ENCODE measurements at places on chromosomes 3 and 15.

DNA sequence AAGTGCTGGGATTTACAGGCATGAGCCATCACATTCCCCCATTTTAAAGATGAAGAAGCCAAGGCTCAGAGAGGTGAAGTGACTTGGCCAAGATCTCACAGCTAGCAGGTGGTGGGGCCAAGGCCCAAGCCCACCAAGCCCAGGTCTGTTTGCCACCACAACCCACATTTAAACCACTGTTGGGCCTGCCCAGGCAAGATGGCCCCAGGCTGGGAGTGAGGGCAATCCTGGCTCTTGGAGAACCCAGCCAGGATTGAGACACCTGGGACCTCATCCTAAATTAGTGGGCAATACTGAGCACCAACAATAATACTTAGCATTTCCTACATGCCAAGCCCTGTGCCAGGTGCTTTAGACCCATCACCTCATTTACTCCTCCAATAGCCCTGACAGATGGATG, 6.9 kb downstream of the IGDCC3 start:
- DNase-seq: no peak

- no peak for DNase-seq
Measured at GRCh38 chr3:156867174-156867573, 41.0 kb downstream of the LEKR1 start.

DNA sequence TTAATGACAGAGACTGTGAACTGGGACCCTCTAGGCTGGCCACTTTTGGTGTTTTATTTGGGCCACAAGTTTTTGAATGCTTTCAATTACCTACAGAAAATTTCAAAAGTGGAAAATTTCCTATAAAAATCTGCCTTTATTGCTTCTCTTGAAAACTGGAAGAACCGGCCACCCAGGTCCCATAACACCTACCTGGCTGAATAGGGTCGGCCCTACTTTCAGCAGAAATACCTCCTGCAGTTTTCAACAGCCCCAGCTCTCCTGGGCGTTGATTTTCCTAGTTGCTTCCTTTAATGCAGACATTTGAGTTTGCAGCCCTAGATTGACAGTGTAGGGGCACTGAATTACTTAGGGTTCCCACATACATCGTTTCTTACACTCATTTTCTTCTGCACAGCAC, 719 bp upstream of the SRPRB start:
- peak; percentile 45 for DNase-seq

GRCh38 chr3:61778095-61778494, 216.7 kb downstream of the PTPRG start:
- no peak for DNase-seq

DNA sequence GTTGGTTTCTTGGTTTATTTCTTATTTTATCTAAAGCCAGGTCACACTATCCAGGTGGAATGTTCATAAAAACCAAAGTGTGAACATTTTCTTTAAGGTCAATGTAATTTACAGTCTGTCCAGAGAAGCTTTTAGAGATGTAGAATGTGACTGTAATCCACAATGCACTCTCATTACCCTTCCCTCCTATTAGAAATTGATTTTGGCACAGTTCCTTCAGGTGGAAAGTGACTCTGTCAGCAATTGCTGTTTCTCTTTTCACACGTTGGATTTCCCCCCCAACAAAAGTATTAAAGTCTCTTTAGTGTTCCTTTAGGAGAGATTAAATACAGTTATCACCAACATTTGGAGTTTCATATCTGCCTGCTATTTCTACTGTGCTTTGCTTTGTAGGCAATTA, 31.6 kb upstream of the COPB2 start:
- DNase-seq: no peak

- peak; percentile 16 for DNase-seq
Measured at GRCh38 chr15:84934942-84935729, 46.5 kb upstream of the PDE8A start.

DNA sequence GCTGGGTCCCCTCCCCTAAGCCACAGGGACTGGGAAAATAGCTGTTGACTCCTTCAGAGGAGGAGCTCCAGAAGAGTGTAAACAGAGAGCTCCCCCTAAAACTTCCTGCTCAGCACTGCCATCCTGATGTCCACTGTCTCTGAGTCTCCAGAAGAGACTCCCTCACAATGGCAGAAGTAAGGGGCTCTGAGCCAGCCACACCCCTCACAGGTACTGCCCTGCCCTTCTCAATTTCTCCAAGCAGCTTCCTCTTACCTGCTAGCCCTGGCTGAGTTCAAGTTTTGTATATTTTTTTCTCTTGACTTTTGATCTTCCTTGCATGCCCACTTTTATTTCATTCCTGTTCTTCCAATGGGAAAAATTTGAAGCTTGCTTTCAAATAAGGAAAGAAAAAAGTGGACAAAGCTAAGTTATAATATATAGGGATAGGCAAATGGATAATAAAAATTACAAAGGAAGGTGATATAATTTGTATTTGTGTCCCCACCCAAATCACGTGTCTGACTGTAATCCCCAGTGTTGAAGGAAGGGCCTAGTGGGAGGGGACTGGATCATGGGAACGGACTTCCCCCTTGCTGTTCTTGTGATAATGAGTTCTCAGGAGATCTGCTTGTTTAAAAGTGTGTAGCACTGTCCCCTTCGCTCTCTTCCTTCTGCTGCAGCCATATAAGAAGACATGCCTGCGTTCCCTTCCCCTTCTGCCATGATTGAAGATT, 442.2 kb upstream of the WNT5A start:
- no peak for DNase-seq

- DNase-seq: no peak
Measured at GRCh38 chr3:140706360-140706759, 28.5 kb downstream of the TRIM42 start.

DNA sequence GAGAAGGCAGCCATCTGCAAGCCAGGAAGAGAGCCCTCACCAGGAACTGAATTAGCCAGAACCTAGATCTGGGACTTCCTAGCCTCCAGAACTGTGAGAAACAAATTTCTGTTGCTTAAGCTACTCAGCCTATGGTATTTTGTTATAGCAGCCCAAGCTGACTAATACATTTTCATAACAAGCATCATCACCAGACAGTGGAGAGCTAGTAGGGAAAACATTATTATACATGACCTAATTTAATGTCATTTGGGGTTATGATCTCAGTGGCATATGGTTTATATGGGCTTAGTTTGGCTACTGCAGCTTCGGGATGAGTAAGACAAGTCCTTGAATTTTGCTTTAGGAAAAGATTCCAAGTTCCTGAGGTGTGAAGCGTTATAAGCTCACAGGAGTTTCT, 35.6 kb downstream of the LNP1 start:
- DNase-seq: no peak

DNA sequence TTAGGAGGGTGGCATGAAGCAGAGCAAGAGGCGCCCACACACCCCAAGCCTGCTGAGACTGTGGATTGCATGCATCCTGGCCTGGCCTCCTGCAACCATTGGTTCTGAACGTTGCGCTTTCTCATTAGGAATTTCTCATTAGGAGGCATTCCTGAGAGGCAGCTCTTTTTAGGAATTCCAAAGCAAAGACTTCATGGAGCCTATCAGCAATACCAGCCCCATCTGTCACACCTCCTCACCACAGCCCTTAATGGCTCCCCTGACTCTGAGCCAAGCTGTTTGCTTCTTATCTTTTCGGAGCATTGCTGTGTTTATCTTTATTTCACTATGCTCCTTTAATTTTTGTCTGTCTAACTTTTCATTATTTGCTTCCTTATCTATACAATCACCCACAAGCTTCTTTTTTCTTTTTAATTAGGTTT, 226.9 kb downstream of the CACNA2D3 start:
- DNase-seq: no peak

GRCh38 chr3:80023010-80023409, 255.2 kb upstream of the ROBO1 start:
- DNase-seq: no peak

DNA sequence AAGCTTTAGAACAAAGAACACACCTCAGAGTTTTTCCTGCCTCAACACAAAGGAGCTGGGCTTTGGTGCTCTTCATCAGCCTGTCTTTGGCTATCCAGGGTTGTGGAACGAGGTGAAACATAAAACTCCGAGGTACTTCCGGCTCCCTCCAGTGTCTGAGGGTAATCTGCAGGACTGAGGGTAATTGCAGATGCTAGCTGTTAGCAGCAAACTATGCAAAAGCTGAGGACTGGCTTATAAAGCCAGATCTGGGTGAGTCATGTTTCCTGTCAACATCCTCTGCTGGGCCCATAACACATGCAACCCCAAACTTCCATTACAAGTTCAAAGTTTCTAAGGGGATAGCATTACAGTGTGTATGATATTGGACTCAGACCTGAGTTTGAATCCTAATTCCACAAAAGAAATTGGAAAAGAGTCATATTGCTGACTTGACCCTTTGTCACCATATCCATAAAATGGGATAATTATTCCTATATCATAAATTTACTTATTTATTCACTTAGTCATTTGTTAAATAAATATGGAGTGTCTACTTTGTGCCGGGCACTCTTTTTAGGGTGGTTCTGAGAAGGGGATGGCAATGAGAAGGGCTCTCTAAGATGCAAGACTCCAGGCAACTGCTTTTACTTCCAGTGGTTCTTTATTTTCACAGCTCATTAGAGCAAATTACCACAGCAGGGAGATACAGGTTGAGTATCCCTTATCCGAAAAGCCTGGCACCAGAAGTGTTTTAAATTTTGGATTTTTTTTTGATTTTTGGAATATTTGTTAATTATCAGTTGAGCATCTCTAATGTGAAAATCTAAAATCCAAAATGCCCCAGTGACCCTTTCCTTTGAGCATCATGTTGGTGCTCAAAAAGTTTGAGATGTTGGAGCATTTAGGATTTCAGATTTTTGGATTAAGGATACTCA, 9.5 kb upstream of the TRIM69 start:
- DNase-seq: peak; percentile 92

DNA sequence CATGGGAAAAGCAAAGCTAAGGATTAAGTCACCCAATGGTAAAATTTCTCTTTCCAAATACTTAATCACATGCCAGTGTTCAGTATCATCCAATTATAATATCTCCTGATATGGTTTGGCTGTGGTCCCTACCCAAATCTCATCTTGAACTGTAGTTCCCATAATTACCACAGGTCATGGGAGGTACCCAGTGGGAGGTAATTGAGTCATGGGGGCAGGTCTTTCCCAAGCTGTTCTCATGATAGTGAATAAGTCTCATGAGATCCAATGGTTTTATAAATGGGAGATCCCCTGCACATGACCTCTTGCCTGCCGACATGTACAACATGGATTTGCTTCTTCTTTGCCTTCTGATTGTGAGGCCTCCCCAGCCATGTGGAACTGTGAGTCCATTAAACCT, 26.1 kb upstream of the NMB start:
- DNase-seq: no peak

DNA sequence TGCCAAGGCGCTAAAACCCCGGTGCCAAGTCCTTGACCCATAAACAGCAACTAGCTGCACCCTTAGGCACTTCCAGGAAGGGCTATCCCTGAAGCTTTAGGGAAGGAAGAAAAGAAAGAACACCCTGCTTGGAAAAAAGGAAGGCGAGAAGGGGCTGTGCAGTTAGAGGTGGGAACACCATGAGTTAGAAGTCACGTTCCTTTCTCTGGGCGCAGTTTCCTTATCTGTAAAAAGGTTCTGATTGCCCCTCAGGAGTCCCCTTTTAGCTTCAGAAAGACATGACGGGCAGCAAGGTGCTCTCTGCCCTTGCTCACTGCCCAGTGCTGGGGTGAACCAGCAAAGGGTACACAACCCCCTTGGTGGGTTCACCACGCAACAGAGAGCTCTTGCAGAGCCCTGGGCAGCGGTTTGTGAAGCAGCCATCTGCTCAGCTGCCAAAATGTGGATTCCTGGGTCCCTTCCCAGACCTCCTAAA, 798 bp downstream of the GCHFR start:
- no peak for DNase-seq

DNA sequence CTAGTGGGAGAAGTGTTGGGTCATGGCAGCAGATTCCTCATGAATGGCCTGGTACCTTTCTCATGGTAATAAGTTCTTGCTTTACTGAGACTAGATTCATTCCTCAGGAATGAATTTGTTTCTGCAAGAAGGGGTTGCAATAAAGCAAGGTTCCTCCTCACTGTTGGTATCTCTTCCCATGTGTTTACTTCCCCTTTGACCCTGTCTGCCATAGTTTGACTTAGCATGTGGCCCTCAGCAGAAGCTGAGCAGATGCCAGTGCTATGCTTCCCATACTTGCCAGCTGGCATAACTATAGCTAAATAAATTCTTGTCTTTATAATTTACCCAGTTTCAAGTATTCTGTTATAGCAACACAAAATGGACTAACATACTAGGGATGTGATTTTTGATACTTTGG, 163.6 kb upstream of the COL8A1 start:
- no peak for DNase-seq

GRCh38 chr3:106380232-106380631, 511.4 kb upstream of the CBLB start:
- DNase-seq: no peak

DNA sequence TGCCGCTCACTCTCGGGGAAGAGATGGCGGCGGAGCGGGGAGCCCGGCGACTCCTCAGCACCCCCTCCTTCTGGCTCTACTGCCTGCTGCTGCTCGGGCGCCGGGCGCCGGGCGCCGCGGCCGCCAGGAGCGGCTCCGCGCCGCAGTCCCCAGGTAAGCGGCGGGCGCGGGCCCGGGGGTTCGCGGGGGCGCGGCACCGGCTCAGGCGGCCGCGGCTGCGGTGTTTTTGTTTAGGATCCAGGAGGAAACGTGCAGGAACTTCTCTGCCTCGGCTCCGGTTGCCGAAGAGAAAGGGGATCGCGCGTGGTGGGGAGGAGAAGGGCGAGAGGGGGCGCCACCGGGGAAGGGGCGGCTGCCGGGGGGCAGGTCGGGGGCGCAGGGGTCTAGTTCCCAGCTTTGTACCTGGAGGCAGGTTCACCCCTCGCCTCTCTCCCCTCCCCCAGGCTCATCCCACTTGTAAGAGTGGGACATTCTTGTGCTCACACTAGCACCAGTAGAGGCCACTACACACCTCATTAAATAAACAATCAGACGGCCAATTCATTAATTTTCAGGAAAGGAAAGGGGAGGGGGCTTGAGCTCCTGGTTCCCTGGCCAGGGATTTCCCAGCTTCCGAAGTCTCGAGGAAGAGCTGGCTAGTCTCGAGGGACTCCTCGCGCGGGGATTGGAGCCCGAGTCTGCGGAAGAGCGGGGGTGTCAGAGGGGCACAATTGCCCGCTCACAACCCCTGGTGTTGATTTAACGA, 562 bp downstream of the NEO1 start:
- peak; percentile 66 for DNase-seq

GRCh38 chr3:161083131-161083530, 22.0 kb downstream of the B3GALNT1 start:
- no peak for DNase-seq

DNA sequence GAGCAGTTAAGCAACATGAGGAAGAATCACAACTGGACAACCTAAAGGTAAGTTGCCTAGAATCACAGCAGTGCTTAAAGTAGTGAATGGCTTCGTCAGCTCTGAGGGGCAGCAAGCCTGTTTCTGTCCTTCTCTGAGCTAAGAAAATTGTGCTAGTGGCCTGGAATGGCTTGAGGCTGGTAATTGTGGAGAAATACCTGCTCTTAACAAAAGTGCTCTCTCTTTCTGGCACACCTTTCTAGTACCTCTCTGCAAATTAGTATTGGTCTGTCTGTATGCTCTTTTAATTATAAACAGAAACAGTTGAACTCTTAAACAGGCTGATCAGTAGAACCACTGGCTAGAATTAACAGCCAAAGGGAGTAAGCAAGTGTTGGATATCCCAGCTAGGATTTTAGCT, 11.6 kb downstream of the SNX1 start:
- DNase-seq: no peak
